ENCODE measurements at places on chromosomes 2 and 18. TPM values are rescaled to one million over a fixed set of nuclear protein-coding genes. Genes with fewer than 3 reads are reported as not detected.

- no peak overlapping the region for H3K27ac ChIP-seq
- no peaks in the 10 kb centered on the region for H3K27me3 ChIP-seq
- H3K4me3 ChIP-seq = no peak overlapping the region
- no peaks in the 10 kb centered on the region for H3K4me1 ChIP-seq
- no peak for DNase-seq
These were observed 396.7 kb downstream of the CDH2 start for GRCh38 chr18:27780061-27780745.

HOXD1 gene
- not detected for total RNA-seq

GRCh38 chr18:58379443-58379842 lies 249.4 kb downstream of the ALPK2 start:
- H3K36me3 ChIP-seq = peaks cover 8% of the 10 kb centered on the region
- DNase-seq = no peak
- no peaks in the 10 kb centered on the region for H3K27me3 ChIP-seq
- no peaks in the 10 kb centered on the region for H3K4me1 ChIP-seq
- H3K4me3 ChIP-seq = no peak overlapping the region
- H3K27ac ChIP-seq = no peak overlapping the region

DNA sequence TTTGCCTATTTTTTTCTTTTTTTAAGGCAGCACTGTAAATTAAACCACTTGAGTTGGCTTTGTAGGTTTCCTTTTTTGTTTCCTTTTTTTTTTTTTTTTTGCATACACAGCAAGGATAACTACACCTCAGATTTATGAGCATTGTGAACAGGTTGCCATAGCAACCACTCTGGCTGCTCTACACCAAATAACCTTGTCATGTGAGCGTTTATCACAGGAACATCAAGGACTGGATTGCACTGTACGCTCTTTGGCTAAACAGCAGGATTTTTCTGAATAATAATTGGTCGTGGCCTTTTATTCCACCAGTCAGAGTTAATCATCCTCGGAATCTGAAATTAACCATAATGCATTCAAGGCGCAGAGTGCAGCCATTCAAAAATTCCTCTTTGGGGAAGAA lies 199.1 kb upstream of the SLC14A2 start:
- H3K27ac ChIP-seq = no peak overlapping the region
- H3K4me1 ChIP-seq = peaks cover 16% of the 10 kb centered on the region
- no peak overlapping the region for H3K4me3 ChIP-seq
- no peaks in the 10 kb centered on the region for H3K27me3 ChIP-seq
- H3K36me3 ChIP-seq = no peaks in the 10 kb centered on the region

DNA sequence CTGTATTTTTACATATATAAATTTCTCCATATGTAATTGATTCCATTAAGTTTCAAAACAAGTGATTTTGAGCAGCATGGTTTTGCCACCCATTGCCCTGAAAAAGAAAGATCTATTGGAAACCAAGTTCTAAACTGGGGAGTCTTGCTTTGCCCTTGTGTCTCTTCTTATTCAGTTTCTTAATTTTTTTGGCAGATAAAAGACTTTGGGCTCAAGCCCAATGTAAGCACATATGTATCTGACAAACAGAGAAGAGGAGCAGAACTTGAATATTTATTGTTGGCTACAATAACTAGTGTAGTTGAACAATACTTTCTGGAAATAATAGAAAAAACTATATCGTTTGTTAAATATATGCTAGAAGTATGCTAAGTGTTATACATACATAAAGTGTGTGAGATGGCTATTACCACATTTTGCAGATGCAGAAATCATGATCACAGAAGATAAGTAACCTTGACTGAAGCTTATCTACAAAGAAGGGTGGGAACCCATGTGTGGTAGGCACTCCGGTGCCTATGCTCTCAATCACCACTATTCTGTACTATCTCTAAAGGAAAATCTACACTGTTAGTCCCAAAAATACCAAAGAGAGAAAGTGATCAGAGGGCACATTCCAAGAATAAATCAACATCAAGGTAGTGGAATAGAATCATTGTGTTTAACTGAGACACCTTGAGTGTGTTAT lies 109.1 kb downstream of the PLA2R1 start:
- DNase-seq = no peak
- H3K27ac ChIP-seq = no peak overlapping the region
- H3K4me3 ChIP-seq = no peak overlapping the region
- no peaks in the 10 kb centered on the region for H3K27me3 ChIP-seq
- no peaks in the 10 kb centered on the region for H3K36me3 ChIP-seq

DNA sequence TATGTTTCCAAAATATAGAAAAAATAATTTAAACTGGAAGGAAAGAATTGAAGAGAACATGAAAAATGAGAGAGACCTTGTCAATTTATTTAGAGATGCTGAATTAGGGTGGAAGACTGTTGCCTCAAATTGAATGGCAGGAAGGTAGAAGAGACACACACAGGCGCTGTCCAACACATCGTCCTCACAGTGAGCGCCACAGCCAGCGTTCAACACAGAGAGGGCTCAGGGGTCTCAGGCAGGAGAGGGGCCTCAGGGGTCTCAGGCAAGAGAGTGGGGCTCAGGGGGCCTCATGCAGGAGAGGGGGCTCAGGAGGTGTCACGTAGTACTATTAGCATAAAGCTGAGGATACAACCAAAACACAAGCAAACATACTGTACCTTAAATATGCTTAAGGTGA lies 65.7 kb downstream of the TMEM18 start:
- DNase-seq = no peak
- no peak overlapping the region for H3K4me3 ChIP-seq
- H3K4me1 ChIP-seq = 0 out of 2 replicates have a peak, but pooled peaks cover 4% of the 10 kb centered on the region
- H3K27ac ChIP-seq = no peak overlapping the region
- no peaks in the 10 kb centered on the region for H3K27me3 ChIP-seq

DNA sequence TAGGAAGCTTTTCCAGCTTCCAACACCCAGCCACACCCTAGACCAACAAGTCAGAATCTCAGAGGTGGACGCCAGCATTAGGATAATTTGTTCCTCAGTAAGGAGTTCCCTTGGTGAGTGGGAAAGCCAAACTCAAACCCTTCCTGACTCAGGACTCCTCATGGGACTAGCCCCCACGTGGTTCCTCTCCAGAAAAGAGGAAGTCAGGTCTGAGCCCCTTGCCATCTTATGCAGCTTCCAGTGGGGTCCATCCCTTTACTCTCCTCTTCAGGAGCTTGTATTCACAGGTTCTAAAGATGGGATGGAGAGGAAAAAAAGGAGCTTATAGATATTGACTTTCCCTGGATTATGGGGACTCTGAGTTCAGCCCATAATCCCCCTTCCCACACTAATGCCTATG lies 14.8 kb upstream of the NOTO start:
- DNase-seq = no peak
- no peak overlapping the region for H3K4me3 ChIP-seq
- H3K27me3 ChIP-seq = peaks cover 42% of the 10 kb centered on the region
- no peaks in the 10 kb centered on the region for H3K36me3 ChIP-seq

DNA sequence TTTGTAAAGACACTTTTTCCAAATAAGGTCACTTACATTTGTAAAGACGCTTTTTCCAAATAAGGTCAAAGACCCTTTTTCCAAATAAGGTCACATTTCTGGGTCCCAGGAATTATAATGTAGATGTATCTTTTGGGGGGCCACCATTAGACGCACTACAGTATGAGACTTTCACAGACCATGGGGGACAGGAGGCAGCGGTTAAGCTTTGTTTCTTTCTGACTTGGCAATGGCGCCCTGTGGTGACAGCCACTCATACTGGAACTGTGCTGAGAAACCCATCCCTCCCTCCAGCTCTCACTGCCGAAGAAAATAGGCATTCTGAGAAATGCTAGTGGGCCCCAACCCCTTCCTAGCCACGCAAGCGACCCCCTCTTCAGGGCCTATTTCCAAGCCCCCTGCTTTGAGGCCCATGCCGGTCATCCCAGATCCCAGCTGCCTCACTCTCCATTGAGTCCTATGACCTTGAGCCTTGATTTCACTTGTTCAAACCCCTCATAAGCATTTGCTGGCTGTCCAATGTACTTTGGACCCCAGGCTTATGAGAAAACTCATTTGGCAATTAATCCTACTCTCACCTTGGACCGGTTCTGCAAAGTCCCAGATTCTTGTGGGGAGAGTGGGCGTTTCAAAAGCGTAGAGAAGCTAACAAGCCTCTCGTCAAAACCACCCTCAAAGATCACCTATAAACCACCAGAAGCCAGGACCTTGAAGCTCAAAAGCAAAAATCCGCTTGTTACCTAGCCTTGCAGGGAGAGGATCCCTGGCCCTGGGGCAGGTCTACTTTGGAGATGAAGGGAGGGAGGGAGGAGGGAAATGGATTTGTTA lies 11.3 kb upstream of the SPATA3 start:
- no peak overlapping the region for H3K4me3 ChIP-seq
- H3K36me3 ChIP-seq = no peaks in the 10 kb centered on the region
- H3K4me1 ChIP-seq = peaks cover 3% of the 10 kb centered on the region
- no peak for DNase-seq

ALPP gene
- 47.5 TPM for total RNA-seq

- no peak overlapping the region for H3K4me3 ChIP-seq
- no peaks in the 10 kb centered on the region for H3K27me3 ChIP-seq
- no peak overlapping the region for H3K27ac ChIP-seq
These were observed 101.6 kb downstream of the AP1S3 start for GRCh38 chr2:223735659-223736244.

DNA sequence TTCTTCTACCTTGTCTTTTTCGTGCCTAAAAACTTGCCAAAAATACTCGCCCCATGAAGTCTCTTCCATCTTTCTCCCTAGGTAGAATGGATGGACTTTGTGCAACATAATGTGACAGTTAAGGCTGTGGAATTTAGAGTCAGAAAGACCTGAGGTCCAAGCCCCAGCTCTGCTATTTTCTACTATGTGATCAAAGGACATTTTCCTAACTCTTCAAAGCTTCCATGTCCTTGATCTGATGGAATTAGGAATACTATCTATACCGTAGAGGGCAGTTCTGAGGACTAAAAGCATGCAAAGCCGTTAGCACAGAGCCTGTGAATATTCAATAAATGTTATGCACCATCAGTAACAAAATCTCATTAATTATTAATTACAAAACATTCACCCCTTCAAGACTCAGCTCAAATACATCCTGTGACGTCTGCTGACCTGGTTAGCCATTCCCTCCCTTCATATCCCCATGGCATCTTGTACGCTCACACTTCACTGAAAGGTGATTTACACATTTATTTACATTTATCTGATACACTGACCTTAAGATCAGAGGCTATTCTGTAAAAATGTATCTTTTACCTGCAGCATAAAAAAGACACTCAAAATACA lies 15.1 kb downstream of the IWS1 start:
- H3K27me3 ChIP-seq = no peaks in the 10 kb centered on the region
- no peak overlapping the region for H3K27ac ChIP-seq
- no peak overlapping the region for H3K4me3 ChIP-seq
- H3K36me3 ChIP-seq = peaks cover 21% of the 10 kb centered on the region
- peaks cover 34% of the 10 kb centered on the region for H3K4me1 ChIP-seq

- no peaks in the 10 kb centered on the region for H3K4me1 ChIP-seq
- no peak for DNase-seq
- no peak overlapping the region for H3K27ac ChIP-seq
- H3K27me3 ChIP-seq = no peaks in the 10 kb centered on the region
- H3K4me3 ChIP-seq = no peak overlapping the region
These were observed 214.4 kb upstream of the SP5 start for GRCh38 chr2:170500770-170501169.

GRCh38 chr18:71047882-71048281 lies 759.0 kb downstream of the SOCS6 start:
- no peak overlapping the region for H3K27ac ChIP-seq
- H3K4me1 ChIP-seq = peaks cover 9% of the 10 kb centered on the region
- H3K4me3 ChIP-seq = no peak overlapping the region
- H3K36me3 ChIP-seq = no peaks in the 10 kb centered on the region
- no peaks in the 10 kb centered on the region for H3K27me3 ChIP-seq

RAX gene
- total RNA-seq = not detected

IGFBP5 gene
- total RNA-seq = 10.0 TPM

HDLBP gene
- 715 TPM for total RNA-seq

DNA sequence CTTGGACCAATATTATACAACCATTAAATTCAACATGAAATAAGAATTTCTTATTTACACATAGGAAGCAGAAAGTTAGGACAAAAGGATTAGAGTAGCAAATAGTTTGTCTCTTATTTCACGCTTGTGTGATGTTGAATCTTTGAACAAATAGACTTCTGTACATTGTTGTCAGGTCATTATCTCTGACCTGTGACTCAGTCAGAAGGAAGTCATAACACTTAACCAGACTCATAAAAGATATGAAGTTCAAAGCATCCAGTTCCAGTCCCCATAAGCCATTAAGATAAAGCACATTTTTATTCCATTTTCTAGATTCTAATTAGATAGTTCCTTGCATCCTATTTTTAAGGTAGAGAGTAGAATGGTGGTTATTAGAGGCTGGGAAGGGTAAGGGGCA lies 130.8 kb downstream of the UPP2 start:
- H3K27me3 ChIP-seq = peaks cover 7% of the 10 kb centered on the region
- H3K4me1 ChIP-seq = 0 out of 2 replicates have a peak, but pooled peaks cover 8% of the 10 kb centered on the region
- no peak for DNase-seq

DNA sequence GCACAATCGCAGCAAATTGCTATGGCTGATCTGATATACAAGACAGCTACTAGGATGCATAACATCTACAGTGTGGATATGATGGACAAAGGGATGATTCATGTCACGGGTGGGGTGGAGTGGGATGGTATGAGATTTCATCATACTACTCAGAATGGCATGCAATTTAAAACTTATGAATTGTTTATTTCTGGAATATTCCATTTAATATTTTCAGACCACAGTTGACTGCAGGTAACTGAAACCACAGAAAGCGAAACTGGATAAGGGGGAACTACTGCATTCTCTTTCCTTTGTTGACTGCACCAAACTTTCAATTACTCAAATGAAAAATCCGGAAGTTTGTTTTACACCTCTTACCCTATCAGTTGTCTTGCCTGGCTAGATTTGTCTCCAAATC lies 94.4 kb upstream of the NEUROD1 start:
- no peaks in the 10 kb centered on the region for H3K36me3 ChIP-seq
- DNase-seq = peak; percentile 28
- no peak overlapping the region for H3K4me3 ChIP-seq
- H3K27ac ChIP-seq = peak overlapping the region; percentile 27
- H3K4me1 ChIP-seq = peaks cover 32% of the 10 kb centered on the region

DNA sequence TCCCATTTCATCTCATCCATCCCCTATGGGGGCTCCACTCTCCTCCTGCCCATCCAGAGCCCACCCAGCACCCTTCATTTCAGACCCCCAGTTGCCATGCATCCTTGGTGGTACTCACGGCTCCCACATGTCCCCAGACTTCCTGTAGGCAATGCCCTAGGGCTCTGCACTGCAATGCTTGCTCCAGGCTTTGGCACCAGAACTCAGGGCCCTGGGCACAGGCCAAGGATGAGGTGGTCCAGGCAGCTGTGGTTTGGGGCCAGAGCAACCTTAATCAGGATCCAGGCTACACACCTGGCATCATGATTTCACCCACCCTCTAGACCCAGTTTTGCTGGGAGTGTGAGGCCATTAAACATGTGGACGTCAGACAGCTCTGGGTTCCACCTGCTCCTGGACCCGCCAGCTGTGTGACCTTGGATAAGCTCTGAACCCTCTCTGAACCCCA lies 414 bp downstream of the SFTPB start:
- no peak for DNase-seq
- H3K36me3 ChIP-seq = no peaks in the 10 kb centered on the region
- peaks cover 20% of the 10 kb centered on the region for H3K4me1 ChIP-seq

GRCh38 chr2:73972846-73973245 lies 11.9 kb upstream of the TET3 start:
- DNase-seq = no peak
- H3K27ac ChIP-seq = no peak overlapping the region
- no peaks in the 10 kb centered on the region for H3K4me1 ChIP-seq
- H3K36me3 ChIP-seq = no peaks in the 10 kb centered on the region
- H3K27me3 ChIP-seq = no peaks in the 10 kb centered on the region
